ENCODE measurements at places on chromosomes 11 and 22.

- no peak for DNase-seq
Observed at GRCh38 chr22:35568751-35569739, 28.4 kb downstream of the RASD2 start.

DNA sequence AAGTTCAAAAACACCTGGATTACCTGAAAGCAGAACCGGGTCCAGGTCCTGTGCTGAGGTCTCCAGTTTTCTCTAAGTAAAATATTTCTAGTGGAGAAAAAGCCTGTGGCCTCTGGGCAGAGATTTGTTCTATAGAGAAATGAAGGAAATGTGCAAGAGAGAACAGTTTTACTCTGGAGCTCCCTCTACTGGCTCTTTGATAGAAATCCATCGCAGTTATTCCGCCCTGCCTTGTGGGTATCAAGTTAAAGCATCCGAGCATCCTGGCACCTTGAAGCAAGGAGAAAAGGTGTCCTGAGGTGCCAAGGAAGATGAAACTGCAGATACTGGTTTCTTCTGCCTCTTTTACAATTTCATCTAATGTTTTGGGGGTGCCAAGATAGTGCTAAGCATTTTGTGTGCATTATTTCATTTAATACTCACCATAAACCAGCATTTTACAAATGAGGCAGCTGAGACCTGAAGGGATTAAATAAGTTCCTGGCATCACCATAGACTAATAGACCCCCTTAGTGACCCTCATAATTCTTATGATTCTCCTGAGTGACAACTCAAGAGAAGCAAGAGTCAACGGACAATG lies 113.1 kb upstream of the HSD17B12 start:
- no peak for DNase-seq

GRCh38 chr11:126162306-126163030 lies 49.0 kb downstream of the RPUSD4 start:
- DNase-seq, result no peak

- peak; percentile 37 for DNase-seq
Observed at GRCh38 chr22:49052023-49052538, 775.6 kb downstream of the BRD1 start.

DNA sequence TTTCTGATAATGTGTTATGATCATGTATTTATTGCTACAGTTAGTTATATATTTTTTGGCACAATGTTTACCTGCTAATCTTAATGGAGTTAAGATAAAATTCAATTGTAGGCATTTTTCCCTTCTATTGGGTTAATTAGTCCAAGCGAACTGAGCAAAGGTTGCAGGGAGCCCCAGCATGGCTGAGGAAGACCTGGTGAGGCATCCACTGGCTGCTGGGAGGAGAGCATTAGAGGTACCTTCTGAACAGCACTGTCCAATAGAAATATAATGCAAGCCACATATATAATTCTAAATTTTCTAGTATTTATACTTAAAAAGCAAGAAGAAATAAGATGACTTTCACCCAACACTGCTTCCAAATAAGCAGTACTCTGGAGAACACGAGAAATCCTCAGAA lies 689 bp upstream of the TMEM126A start:
- no peak for DNase-seq

GRCh38 chr11:96332126-96332771 lies 10.7 kb downstream of the MAML2 start:
- no peak for DNase-seq

GRCh38 chr11:13682212-13682611 lies 13.7 kb downstream of the FAR1 start:
- DNase-seq, result no peak

DNA sequence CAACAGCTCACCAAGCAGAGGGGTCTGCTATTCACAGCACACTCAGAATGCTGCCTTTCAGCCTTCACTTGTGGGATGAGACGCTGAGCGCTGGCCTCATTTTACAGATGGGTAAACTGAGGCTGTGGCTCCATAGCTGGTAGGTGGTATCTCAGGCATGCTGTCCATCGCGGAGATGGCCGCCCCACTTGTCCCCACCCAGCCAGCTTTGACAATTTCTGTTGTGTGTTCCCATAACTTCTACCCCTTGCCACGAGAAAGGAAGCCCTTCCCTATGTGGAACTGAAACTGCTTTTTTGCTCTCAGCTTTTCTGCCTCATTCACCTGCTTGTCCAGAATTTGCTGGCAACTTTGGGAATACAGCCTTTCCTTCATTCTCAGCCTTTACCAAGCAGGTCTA lies 36.1 kb upstream of the NNMT start:
- no peak for DNase-seq

DNA sequence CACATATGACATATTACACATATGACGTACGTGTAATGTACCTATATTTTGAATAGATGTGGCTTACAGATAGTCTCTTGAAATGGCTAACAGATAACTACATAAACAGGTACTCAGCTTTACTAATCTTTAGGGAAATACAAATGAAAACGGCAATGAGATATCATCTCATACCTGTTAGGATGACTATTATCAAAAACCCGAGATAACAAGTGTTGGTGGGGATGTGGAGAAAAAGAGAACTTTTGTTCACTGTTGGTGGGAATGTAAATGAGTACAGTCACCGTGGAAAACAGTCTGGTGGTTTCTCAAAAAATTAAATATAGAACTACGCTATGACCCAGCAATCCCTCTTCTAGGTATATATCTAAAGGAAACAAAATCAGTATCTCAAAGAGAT lies 247.6 kb downstream of the ETS1 start:
- no peak for DNase-seq

GRCh38 chr11:32819187-32819586 lies 10.5 kb upstream of the PRRG4 start:
- DNase-seq, result no peak

GRCh38 chr11:64069401-64070313 lies 33.9 kb downstream of the FLRT1 start:
- no peak for DNase-seq
